ENCODE measurements at places on chromosomes 5 and 9. TPM values are rescaled to one million over a fixed set of nuclear protein-coding genes. Genes with fewer than 3 reads are reported as not detected.

Gene LCN15
- total RNA-seq: not detected

Gene TAF11L8
- total RNA-seq: not detected

Gene PCDHB9
- 1.1 TPM for total RNA-seq

Gene ABO
- 2.1 TPM for total RNA-seq

DNA sequence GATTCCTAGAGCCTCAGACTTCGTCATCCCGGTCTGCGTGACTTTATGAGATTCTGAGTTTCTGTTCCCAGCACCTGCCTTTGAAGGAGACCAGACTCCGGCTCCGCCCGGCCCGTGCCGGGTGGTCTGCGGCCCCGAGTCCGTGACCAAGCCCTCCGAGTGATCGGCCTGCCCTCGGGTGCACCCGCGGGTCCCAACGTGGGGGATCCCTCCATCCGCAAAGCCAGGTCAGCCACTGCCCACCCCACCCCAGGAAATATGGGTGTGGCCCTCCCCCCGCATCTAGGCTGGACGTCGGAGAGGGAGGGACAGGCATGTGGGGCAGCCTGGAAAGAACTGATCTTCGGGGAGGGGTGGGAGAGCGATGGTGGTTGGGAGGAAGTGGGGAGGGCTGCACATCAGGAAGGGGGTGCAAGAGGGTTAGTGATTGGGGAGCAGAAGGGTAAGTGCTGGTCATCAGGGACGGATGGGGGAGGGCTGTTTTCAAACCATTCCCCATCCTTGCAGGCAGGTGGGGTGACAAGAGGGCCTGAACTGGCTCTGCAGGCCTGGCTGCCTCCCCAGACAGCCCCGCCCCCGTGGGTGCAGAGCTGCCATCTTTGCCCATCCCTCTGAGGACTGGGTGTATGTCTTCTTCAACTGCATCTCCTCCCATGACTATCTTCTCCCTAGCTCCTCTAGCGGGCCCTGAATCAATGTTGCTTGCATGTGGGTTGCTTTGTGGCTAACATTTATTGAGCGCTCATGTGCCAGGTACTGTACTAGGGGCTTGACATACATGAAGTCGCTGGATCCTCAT lies 747 bp downstream of the LRSAM1 start:
- peak; percentile 86 for DNase-seq

DNA sequence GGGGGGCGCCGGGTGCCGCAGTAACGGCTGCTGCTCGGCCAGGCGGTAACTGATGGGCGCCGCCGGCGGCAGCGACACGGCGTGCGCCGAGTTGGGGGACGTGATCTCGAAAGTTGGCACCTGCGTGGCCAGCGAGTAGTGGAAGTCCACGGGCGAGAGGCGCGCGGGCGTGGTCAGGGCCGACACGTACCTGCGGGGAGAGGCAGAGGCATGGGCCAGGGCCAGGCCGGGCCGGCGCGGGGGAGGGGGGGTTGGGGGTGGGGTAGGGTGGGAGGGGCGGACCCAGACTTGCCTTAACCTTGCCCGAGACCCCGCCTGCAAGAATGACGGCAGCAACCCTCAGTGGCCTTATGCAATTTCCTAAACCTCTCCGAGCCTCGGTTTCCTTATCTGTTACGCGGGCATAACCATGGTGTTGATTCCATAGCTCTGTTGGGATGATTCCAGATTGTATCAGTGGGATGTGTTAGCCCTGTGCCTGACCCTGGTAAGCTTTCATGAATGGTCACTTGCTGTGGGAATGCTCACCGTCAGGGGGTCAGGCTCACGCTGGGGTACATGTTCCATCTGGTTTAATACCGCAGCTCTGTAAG lies 53.0 kb downstream of the PSD2 start:
- peak; percentile 84 for DNase-seq

GRCh38 chr9:132800038-132800648 lies 77.9 kb downstream of the AK8 start:
- peak; percentile 92 for DNase-seq

- DNase-seq: no peak
These were observed 70.1 kb upstream of the PANK3 start for GRCh38 chr5:168649306-168649705.

DNA sequence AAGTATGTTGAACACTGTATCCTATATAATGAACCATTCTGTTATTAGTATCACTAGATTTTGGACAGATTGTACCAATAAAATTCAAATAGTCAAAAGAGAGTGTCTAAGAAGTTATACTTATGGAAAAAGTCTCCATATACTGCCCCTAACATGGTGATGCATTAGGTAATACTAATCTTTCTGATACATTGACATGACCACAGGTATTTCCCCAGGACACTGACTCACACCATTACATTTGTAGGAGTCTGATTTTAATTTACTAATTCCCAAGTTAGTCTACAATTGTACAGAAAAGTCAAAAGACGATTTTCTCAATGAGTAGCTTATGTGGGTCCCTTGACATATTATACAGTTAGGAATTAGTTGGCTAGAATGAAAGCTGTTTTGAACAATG lies 593.8 kb downstream of the ISL1 start:
- no peak for DNase-seq

DNA sequence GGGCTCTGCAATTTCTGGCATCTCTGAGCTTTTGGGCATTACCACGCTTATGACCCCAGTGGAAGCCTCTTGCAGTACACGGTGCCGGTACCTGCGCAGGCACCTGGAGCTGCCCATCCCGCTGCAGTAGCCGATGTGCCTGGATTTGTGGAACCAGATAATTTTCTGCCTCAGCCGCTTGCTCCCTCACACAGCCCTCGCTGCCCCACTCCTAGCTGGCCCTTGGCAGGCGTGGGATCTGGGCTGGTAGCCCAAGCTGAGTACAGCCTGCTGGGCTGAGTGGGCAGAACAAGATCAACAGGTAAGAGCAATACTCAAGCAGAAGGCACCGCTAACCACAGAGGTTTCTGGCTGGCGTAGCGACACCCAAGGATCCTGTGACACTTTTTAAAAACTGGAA lies 1808.8 kb upstream of the ACO1 start:
- peak; percentile 56 for DNase-seq

All from posterior vena cava (tissue), 2 donors.